Right atrium auricular region (tissue), 2 donors: ENCODE measurements at places on chromosomes 5 and 9.

- peak; percentile 30 for DNase-seq
These were observed 22.5 kb downstream of the GLT6D1 start for GRCh38 chr9:135616619-135617537.

DNA sequence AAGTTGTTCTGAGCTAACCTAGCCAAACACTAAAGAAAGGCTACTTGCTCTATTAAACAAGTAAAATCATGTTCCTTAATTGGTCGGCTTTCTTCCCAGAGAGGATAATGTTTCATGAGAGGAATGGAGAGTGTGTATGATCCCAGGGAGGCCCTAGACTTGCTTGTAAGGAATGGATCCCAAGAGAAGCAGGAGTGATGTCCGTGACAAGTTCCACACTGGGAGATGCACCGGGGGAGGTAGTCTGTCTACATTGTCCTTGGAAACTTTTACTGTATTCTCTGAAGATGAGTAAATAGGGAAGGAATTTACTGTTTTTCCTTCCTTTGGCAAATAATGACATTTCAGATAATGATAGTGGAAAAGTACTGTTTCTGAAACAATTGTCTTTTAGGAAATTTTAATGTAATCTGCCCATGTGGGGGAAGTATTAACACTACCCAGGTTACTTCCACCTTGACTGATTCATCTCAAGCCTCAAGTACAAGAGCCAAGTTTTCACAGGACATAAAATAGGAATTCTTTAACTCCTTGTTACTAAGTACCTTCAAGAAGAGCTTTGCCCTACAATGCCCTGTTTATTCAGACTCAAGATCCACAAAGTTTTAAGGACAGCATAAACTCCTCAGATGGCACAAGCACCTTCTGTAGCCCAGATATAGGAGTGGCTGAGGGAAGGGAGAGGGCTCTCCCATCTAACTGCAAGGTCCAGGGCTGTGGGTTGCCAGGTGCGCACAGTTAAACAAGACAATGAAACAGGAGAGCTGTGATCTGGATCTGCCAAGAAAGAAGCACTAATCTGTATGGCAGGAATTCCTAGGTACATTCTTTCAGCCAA is 152.1 kb downstream of the GNA14 start:
- DNase-seq, result no peak

DNA sequence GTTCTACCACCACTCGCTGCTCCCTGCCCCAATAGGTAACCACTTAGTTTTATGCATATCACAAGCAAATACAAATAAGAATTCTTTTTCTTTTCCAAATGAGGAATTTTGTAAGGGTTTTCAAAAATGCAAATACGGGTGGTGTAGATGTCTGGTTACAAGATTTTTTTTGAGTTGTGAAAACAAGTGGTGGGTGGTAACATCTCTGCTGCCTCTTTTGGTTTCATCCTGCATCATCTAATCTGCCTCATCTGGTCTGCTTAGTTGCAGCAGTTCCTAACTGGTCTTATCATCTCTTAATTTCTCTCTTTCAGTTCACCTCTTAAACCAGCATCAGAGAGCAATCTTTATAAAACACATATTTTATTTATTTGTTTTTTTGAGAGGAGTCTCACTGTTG is 5.3 kb downstream of the NFX1 start:
- DNase-seq, result no peak

GRCh38 chr5:27906931-27907601 is 868.7 kb upstream of the CDH9 start:
- DNase-seq, result no peak

DNA sequence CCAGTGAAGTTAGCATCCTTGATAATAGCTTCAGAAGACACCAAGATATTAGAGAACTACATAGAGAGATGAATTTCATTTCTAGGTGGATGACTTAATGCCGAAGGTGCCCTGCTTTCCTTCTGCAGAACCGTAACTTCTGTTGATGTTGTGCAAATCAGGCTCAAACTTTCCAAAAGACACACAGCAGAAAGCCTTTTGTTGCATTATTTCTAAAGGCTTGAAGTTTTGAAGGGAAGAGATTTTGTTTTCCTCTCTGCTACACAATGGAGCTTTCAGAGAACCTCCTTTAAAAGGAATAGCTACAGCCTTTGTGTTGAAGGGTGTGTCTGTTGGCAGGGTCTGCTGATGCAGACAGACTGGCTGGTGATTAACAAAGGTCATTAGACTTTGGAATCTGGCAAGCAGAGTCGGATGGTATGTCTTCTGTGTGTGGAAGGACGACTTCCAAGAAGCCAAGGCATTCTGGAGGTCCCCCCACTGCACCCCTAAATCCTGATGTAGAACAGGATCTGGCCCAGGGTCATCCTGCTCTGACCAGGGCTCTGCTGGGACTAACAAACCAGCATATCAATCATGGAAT is 57.8 kb downstream of the ZNF462 start:
- DNase-seq, result no peak

DNA sequence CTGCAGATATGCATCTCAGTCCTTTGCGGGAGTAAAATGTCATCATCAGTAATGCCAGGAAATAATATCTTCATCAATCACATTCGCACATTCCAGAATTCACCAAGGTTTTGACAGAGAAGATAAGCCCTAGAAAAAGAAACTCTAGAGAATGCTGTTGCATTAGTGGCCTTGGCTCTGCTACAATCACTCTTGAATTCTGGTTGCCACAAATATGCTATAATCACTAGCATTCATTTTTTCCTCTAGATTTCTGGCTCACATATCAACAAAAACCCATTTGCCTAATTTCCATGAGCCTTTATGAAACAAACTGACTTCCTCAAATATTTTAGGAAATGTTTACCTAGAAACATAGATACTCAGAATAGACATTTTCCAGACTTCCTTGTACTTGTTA is 653.4 kb downstream of the ANXA1 start:
- no peak for DNase-seq

- peak; percentile 91 for DNase-seq
These were observed 18.0 kb downstream of the DNLZ start for GRCh38 chr9:136345281-136346156.

- DNase-seq, result no peak
These were observed 81.1 kb upstream of the NR3C1 start for GRCh38 chr5:143484601-143485000.

GRCh38 chr5:118679264-118679940 is 308.9 kb downstream of the DTWD2 start:
- no peak for DNase-seq

- no peak for DNase-seq
These were observed 140.1 kb upstream of the FBXL17 start for GRCh38 chr5:108521841-108522506.

GRCh38 chr9:38355517-38356120 is 36.9 kb upstream of the ALDH1B1 start:
- DNase-seq, result no peak
